ENCODE measurements at places on chromosomes 2 and 18.

GRCh38 chr2:34578641-34579040, 979.5 kb upstream of the FAM98A start:
- no peak for DNase-seq

GRCh38 chr18:25261768-25262167, 90.2 kb downstream of the ZNF521 start:
- DNase-seq = no peak

DNA sequence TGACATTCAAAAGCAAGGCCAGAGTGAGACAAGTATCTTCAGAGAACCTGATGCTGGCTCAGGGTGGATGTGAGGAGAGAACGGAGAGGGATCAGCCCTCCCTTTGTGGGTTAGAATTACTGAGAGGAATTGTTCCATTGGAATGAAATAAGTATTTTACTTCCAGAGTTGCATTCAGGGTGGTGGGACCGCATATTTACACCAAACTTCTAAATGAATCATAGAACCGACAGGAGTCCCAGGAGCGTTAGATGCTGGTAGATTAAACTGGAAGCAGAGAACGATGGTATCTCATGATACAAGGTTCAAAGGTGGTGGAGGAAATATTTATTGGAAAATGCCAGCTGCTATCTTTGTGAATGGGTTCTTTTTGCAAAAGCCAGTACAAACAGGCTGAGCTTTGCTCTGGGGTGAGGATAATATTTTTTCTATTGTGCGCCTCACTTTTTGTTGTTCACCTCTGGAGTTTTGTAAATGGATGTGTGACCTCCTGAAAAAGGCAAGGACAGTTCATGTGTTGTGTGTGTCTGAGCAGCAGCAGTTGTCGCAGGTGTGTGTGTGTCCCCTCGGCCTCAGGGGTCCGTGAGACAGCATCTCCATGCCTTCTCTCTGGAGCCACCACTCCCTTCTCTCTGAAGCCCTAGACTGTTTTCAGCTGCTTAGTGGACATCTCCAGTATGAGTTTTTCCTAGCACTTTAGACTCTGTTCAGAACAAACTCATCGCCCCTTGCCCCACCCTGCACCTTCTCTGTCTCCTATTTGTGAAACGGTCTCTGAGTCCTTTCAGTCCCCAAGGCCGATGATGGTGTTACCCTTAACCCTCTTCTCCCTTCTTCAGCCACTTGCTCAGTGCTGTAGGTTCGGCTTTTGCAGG, 17.8 kb downstream of the MTCL1 start:
- DNase-seq = no peak

- DNase-seq = no peak
These were observed 13.2 kb upstream of the CHRNA1 start for GRCh38 chr2:174777347-174778084.

GRCh38 chr18:3447068-3447894, 2.7 kb upstream of the TGIF1 start:
- peak; percentile 34 for DNase-seq

DNA sequence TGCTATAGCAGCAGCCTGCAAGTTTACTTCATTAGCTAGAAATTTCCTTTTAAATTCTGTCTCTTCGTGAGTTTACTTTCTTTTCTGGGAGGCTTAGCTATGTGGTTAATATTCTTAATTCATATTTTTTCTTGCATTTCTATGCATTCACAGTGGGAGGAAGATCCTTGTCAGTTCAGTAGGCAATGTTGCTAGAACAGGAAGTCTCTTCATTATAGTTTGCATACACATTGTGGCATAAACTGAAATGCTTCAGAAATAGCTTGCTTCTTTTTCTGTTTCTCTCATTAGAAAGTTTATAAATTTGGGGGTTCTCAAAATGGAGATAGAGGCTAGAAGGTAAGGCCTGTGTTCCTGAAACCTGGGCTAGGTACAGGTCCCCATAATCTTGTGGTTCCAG, 8.1 kb upstream of the ARHGAP15 start:
- DNase-seq = no peak

- DNase-seq = no peak
These were observed 515.2 kb upstream of the FANCL start for GRCh38 chr2:58756336-58756735.

DNA sequence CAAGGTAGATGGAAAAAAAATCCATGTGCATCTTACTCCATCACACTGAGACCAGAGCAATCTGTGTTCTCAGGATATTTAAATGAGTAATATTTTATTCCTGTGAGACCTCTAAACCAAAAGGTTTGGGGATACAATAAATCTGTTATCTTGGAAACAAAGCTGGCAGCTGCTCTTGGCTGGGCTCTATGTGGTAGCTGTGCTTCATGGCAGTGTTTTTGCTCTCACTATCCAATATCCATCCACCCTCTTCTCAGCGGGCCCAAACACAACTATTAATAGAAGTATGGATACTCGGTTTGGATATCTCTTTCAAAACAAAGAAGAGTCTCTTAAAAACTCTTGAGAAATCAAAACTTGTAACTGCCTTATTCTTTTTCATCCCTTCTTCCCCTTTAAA, 244.9 kb upstream of the RAB12 start:
- no peak for DNase-seq

- no peak for DNase-seq
These were observed 287.8 kb upstream of the SETBP1 start for GRCh38 chr18:44392933-44393332.

GRCh38 chr18:5469340-5469739, 74.5 kb downstream of the EPB41L3 start:
- DNase-seq = no peak

DNA sequence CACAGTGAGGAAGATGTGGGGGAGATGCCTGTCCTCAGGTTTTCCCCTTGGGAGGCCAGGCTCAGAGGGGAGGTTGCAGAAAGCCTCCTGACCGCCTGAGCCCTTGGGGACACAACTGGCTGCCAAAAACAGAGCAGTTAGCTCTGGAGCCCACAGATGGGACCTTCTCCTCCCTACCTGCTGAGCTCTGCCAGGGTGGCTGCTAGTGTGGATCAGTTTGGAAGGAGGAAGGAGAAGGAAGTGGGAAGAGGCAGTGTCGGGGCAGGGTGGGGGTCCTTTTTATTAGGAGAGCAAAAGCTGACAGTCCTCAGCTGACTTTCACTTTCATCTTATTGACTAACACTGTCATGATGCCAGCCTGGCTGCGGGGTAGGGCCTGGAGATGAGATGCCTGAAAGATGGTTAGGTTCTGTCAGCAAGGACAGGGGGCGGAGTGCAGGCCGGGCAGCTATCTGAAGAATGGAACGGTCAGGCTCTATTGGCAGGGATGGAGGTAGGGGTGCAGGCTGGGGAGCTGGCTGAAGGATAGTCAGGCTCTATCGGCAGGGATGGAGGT, 188.5 kb upstream of the HDAC4 start:
- DNase-seq = no peak

DNA sequence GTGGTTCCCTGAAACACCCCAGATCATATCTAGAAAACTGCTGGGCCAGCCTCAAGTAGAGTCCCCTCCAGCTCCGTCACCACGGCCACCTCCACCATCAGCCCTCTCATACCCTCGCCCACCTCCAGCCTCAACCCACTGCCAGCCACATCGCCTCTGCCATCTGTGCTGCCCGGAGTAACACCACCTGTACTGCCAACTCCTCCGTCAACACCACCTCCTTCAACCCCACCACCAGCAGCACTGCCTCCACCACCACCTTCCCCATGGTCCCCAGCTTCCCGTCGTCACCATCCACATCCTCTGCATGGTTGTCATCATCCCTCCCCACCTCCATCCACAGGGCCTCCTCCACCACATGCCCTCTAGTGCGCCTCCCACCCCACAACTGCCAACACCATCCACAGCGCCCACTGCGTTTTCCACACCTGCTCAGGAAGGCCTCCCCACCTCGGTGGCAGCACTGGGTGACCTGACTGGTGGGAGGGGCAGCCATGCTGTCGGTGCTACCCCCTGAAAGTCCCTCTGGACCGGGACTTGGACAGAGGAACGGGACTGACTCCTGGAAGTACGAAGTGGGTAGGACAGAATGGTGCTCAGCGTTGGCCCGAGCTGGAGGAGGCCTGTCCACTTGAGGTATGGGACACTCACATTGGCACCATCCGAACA, 1.6 kb downstream of the SNED1 start:
- no peak for DNase-seq

DNA sequence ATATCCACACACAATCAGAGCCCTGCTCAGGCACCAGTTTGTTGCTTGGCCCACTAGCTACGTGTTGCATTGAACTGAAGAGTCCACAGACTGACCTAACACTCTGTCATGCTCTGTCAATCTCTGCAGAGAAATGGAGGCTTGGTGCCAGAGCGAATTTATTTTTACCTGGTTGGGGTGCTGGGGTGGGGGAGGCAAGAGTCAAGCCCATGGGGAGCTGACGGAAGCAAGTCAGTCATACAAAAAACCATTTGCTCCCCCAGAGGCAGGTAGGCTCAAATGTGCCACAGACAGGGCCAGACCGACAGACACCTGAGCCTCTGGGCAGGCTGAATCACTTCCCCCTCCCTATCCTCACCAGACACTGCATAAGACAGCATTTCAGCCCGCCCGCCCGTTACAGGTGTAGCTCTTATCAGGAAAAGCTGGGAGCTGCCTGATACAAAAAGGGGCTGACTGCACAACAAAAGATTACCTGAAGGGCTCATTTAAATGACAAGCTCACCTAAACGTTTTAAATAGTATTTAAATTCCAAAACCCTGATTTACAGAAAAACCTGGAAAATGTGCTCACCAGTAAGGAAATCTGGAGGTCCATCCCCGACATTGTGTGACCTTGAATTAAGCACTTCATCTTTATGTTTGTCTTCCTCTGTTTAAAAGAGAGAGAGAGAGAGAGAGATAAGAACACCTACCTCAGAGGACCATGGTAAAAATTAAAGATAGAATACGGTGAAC, 2.1 kb upstream of the PCBP1 start:
- peak; percentile 21 for DNase-seq

- no peak for DNase-seq
These were observed 103.0 kb upstream of the STK39 start for GRCh38 chr2:168350380-168350779.

DNA sequence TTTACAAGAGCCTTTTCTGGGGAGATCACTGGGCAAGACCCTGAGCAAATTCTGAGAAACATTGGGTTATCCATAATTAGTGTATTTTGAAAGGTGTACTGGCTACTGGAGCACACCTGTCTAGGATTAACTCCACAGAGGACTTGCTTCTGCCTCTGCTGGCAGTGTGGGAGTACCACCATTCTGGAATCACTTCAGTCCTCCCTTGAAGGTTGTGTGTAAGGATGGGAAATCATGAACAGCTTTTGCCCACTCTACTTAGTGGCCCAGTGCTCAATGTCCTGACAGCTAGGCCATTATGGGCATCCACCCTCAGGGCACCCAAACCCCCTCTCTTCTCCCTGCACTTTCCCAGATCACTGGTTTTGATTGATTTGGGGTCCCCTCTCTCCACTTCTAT, 8.1 kb upstream of the SANBR start:
- DNase-seq = no peak

- no peak for DNase-seq
These were observed 185.1 kb upstream of the CCDC68 start for GRCh38 chr18:55144193-55144930.

GRCh38 chr2:172725746-172726145, 9.9 kb upstream of the RAPGEF4 start:
- no peak for DNase-seq

GRCh38 chr2:108586116-108586515, 51.8 kb downstream of the LIMS1 start:
- DNase-seq = no peak

DNA sequence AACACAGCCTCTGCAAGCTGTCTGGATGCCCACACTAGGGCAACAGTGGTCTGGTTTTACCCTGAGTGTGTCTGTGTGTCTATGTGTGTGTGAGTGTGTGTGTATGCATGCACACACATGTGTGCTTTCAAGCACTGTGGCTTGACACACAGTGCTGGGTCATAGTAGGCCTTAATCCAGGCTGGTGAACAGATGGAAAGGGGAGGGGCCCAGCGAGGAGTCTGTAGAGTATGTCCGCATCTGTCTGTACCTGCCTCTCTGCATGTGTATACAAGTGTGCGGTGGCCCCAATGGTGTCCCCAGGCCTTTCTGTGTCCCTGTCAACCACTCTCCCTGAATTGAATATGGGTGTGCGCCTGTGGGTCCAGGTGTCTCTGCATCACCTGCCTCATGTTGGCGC, 9.3 kb upstream of the KCNIP3 start:
- no peak for DNase-seq

DNA sequence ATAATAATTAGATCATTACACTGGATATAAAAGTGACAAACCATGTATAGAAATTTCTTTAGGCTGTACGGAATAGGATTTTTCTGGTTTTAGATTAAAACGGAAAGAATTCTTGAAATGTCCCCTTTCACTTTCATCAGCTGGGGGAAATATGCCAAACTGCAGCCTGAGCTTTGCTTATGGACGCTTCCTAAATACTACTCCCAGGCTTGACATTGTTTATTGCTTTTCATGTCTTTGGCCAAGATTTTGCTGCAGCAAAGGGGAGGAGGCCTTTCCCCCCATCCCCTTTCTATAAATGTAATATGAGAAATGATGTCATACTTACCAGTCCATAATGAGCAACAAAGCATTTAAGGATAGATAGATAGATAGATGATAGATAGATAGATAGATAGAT, 158.4 kb downstream of the MAP2 start:
- no peak for DNase-seq

GRCh38 chr2:178530131-178530530, 49.9 kb downstream of the PLEKHA3 start:
- peak; percentile 68 for DNase-seq

- DNase-seq = no peak
These were observed 334.0 kb downstream of the SOCS6 start for GRCh38 chr18:70622622-70623419.

DNA sequence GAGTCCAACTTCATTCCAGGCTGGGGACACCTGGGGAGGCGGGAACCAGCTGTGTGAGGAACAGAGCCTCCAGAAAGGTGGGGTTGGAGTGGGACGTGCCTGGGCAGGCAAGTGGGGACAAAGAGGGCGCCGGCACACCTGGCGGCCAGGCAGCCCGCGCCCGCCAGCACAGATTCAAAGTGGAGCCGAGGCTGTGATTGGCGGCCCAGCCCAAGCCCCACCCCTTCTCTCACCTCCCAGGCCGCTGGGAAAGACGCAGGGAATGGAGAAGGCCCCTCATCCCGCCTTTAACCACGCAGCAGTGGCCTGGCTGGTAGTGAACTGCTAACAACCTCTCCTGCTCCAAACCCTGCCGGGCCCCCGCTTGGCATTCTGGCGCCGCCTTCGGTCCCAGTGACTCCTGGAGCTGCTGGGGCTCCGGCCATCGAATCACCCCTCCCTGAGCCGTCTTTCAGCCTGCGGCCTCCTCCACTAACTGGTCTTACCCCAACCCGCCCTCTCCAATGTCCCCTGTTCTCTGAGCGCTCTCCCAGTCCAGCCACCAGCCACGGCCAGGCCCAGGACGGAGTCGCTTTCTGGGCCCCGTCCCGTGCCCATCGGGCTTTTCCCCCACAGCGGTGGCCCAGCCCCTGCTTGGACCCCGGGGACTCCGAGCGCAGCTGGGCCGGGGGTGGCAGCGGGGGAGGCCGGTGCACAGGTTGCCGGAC, 27.9 kb upstream of the PTMA start:
- no peak for DNase-seq

GRCh38 chr2:218897394-218898108, 16.9 kb downstream of the WNT10A start:
- no peak for DNase-seq

- no peak for DNase-seq
These were observed 24.5 kb downstream of the GALNT14 start for GRCh38 chr2:31113765-31114164.
